ENCODE measurements at places on chromosomes 7 and 10.
A peak's percentile ranks its signal among the peaks of the same experiment; 100 is the strongest.

- DNase-seq: no peak
These were observed 180.7 kb upstream of the GPR26 start for GRCh38 chr10:123485341-123485960.

GRCh38 chr7:150368884-150369747 is 494 bp downstream of the REPIN1 start:
- DNase-seq: peak; percentile 92

DNA sequence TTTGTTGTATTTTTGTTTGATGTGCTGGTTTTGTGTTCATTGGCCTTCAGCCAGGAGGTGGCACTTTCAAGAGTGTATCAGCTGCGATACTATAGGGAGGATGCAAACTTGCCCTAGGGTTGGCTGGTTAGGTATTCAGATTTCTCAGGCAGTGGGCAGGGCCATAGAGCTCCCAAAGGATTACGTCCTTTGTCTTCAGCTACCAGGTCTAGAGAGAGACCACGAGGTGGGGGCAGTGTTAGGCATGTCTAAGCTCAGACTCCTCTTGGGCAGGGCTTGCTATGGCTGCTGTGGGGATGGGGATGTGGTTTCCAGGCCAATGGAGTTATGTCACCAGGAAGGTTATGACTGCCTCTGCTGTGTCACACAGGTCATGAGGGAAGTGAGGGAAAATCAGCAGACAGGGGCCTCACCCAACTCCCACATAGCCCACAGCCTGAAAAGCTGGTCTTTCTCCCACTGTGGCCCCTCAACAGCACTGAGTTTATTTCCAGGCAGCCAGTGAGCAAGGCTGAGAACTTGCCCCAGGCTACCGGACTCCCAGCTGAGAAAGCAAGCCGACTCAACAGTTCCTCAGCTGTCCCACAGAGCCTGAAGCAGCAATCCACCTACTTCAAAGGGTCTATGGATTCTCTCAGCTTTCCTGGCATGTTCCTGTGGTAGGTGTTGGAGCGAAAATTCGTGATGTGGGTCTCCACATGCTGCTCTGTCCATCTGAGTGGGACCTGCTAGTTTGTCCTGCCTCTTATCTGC is 227.4 kb upstream of the COBL start:
- peak; percentile 76 for DNase-seq

- DNase-seq: no peak
These were observed 301.1 kb downstream of the CALN1 start for GRCh38 chr7:72111086-72111485.

- DNase-seq: no peak
These were observed 126.7 kb downstream of the INHBA start for GRCh38 chr7:41576166-41576565.

DNA sequence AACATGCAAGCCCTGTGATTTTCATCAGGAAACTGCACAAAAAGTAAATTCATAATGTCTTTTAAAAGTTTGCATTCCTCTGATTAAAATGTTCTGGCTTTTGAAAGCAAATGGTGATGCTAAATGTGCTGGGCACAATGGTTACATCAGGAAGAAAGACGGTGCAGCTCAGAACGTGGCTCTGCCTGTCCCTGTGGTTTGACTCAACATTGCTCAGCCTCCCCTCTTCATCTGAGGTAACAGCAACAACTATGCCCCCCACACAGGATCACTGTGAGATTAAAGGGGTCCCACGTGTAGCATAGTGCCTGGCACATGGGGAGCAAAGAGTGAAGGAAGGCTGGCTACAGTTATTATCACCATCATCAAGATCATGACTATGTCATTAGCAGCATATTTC is 44.0 kb downstream of the PARD3 start:
- no peak for DNase-seq

DNA sequence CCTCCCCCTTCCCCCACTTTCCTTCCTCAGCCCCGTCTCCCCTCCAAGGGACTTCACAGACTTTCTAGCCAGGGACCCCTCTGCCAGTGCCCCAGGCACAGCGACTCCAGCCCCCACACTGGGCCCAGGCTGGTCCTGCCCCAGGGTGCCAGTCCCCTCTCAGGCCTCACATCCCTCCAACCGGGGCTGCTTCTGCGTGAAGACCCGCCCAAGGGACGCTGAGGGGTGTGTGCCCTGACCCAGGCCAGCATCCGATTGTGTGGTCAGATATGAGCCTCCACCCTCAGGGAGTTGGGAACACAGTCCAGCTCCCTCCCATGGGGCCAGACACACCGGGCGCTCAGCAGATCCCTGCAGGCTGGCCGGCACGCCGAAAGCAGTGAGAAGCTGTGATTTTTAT is 97.0 kb downstream of the MICALL2 start:
- no peak for DNase-seq

- peak; percentile 87 for DNase-seq
These were observed 216.2 kb downstream of the AUTS2 start for GRCh38 chr7:69814421-69814962.

All from islet precursor cell (in vitro differentiated cells).